ENCODE measurements at places on chromosomes 1 and 21.
A peak's percentile ranks its signal among the peaks of the same experiment; 100 is the strongest.

GRCh38 chr1:234892642-234893041 lies 236.0 kb downstream of the TOMM20 start:
- no peak for DNase-seq

DNA sequence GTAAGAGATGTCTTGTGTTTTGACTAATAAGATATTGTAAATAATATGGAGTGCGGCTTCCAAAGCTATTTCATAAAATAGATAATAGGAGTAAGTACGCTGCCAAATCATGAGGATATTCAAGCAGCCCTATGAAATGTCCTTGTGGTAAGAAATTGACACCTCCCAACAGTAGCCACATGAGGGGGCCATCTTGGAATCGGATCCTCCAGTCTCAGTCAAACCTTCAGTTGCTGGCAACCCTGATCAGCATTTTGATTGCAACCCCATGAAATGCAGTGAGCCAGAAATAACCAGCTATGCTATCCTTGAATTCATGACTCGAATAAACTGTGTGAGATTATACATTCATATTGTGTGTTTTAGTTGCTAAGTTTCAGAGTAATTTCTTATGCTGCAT lies 212.4 kb downstream of the PLA2G4A start:
- DNase-seq, result no peak

GRCh38 chr1:78833491-78833890 lies 173.0 kb downstream of the ADGRL4 start:
- no peak for DNase-seq

DNA sequence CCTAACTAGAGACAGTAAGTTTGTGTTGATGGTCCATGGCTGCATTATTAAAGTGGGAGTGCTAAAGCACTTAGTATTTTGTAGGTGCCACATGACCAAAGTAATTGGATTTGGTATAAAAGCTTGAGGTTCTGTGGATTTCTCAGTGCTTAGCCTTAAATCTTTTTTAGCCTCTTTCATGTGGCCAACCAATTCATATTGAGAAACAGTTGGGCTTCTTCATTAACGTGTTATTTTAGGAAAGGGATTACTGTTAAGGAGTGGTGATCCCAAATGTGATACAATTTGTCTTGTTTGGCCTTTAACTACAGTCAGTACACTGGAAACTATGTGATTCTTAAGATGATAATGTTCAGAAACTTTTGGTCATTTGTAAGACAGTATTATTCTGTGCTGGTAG lies 25.5 kb downstream of the MAN1A2 start:
- no peak for DNase-seq

GRCh38 chr21:45468051-45468970 lies 63.3 kb downstream of the COL18A1 start:
- DNase-seq, result no peak

DNA sequence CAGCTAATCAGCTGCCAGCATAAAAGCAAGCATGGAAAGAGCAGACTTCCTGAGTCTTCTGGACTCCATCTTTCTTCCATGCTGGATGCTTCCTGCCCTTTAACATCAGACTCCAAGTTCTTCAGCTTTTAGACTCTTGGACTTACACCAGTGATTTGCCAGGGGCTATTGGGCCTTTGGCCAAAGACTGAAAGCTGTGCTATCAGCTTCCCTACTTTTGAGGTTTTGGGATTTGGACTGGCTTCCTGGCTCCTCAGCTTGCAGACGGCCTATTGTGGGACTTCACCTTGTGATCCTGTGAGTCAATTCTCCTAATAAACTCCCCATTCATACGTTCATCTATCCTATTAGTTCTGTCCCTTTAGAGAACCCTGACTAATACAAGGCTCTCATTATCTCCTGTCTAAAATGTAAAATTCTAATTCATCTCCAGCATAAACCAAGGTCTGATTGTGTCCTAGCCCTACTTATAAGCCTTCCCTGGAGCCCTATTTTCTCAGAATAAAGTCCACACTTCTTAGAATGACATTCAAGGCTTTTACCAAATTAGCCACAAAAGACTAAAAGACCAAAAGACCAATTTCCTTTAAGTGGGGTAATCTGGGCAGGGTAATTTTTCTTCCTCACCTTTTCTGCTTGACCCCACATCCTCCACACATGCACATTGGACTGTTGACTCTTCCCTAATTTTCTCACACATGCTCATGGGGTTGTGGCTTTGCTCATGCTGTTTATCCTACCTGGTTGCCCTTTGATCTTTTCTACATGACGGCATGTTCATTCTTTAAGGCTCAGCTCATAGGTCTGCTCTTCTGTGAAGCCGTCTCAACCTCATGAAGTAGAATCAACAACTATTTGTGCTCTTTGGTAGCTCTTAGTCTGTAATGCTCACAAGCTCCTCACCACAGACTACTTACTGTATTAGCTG lies 18.1 kb upstream of the ENAH start:
- no peak for DNase-seq

GRCh38 chr1:86758570-86758969 lies 54.2 kb downstream of the SH3GLB1 start:
- DNase-seq, result no peak

- DNase-seq, result peak; percentile 31
Measured at GRCh38 chr1:110433803-110434202, 17.1 kb upstream of the PROK1 start.

- DNase-seq, result no peak
Measured at GRCh38 chr1:164772635-164773034, 213.7 kb downstream of the PBX1 start.

- peak; percentile 37 for DNase-seq
Measured at GRCh38 chr1:22289307-22289995, 146.6 kb upstream of the WNT4 start.

GRCh38 chr1:219639876-219640577 lies 27.1 kb upstream of the ZC3H11B start:
- no peak for DNase-seq

DNA sequence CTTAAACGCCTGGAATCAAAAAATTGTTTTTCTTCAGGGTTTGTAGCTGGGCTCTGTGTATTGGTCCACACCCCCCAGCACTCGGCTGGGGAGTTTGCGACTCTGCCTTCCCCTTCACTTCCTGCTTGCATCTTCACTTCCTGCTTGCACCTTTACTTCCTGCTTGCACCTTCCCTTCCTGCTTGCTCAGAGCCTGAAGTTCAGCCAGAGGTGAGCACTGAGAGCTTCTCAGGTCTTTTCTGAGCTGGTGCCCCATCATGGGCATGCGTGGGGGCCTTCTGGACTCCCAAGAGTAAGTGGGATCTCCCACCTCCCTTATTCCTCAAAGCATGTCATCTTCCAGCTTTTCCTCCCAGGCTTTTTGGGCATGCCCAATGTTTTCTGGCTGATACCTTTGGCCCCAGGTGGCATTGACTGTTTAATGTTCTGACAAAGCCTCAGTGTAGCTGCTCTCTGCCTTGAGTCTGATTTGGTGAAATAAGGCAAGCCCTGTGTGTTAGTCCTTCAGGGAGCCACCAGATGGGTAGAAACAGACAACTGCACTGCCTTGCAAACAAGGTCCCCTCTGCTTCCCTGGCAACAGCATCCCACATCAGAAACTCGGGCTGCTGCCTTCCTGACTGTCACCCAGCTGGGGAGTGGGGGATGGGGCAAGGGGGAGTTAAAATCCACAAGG lies 3.5 kb downstream of the KRTAP10-2 start:
- DNase-seq, result no peak

DNA sequence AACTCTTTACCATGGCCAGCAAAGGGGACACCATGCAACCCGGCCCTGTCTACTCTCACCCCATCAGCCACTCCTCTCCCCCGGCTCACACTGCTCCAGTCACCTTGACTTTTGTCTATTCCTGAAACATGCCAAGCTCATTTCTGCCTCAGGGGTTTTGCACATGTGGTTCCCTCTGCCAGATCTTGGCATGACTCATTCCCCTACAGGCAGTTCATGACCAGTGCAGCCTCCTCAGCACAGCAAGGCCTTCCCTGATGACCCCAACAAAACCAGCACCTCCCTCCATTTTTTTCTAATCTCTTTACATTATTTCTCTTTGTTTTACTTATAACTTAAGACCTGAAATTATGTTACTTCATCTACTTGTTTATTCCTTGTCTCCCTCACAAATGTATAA lies 58.6 kb upstream of the GJB5 start:
- DNase-seq, result no peak

DNA sequence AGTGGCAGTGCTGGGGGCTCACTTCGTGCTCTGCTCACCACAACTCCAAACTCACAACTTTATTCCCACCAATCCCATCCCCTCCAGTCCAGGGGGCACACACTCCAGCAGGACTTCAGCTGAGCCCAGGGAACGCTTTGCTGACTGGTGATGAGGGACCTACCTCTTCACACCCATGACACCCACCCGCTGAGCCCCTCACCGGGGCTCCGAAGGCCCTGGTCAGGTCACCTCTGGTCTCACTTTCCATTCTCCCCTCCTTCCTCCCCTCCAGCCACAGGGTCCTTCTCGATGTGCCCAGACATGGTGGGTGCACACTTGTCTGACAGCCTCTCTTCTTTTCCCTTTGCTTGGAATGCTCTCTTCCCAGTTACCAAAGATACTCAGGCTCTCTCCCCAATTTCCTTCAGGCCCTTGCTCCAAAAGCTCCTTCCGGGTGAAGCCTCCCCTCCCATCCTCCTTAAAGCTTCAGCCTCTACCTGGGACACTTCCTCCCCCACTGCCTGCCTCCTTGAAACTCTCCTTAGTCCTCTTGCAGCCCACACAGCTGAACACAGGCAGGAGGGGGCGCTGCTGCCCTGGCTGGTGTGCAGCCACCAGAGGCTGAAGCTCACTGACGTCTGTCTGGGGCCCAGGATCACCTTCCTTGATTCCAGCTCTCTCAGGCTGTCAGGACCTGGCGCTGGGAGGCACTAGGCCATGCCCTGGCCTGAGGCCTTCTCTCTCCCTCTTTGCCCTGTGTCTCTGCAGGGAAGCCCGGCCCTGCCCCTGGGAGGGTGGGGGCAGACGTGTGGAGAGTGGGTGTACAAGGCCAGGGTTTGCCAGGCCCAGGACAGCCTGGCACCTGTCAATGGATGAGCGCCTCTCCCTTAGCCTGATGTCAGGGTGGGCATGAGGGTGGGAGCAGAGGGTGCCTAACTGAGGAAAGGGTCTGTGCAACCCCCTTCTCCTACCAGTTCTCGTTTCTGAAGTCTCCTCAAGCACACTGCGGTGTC lies 1.6 kb downstream of the KCNE1 start:
- peak; percentile 52 for DNase-seq

DNA sequence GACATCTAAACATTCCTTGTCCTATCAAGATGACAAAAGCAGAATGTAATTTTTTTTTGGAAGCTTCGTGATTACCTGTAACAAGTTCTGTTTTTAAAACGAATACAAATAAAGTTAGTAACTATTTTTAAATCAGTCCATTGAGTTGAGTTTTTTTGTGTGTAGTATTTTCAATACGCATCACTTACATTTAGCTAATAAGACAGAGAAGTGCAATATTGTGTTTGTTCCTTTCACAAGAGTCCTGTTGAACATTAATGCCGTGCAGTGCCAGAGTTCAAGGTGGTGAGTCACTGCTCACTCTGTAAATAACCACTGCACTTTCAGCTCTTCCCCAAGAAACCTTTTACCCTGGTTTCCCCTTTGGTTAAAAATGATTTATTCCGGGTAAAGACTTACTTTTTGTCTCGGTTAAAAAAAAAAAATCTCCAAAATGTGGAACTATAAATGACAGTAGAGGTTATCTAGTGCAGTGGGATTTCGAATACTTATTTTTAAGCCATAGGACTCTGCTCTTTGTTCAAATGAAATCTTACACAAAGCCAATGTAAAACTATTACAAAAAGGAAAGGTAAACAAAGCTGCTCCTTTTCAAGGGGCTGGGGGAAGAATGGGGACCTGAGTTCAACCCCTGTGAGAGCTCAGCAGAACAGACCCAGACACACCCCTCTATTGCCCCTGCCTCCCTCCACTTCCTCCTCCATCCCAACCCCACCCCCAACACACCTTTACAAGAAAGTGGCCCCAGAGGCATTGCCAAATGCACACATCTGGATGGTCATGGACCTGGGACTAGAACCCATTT lies 14.8 kb upstream of the NCMAP start:
- peak; percentile 54 for DNase-seq

DNA sequence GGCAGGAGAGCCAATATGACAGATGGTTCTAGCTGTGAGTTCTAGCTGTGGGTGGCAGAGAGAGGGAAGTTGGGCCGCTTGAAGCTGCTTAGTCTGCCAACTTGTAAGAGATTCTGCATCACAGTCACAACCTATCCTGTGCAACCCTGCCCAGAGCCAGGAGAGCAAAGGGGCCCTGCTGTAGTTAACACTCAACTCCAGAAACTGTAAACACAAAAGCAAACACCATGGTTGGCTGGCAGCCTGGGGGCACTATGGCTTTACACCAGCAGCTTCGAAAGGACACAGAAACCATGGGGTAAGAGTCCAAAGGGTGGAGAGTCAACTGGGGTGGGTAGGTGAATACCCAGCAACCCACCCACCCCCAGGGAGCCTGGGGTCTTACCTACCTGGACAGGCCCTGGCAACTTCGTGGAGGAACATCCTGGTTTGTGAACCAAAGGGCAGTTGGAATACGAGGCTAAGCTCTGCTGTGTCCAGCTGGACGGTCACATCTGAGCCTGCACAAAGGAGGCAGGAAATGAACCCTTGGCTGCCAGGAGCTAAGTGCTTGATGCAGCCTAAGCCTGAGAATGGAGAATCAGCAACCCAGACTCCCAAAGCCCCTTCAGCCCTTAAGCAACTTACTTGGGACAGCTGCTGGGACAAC lies 6.4 kb downstream of the INPP5B start:
- DNase-seq, result no peak

- DNase-seq, result peak; percentile 88
Measured at GRCh38 chr1:218344814-218345672, at the start of gene TGFB2. Gene TGFB2 (plus strand): TSS chr1:218345336. CDS start chr1:218346702, 1,366 bp downstream.

- no peak for DNase-seq
Measured at GRCh38 chr1:47228644-47229030, 3.4 kb downstream of the TAL1 start.

GRCh38 chr1:169514566-169515270 lies 29.0 kb upstream of the SLC19A2 start:
- DNase-seq, result no peak

GRCh38 chr1:219906924-219907771 lies 21.2 kb downstream of the SLC30A10 start:
- DNase-seq, result no peak

- no peak for DNase-seq
Measured at GRCh38 chr1:237197470-237198425, 155.8 kb downstream of the RYR2 start.

- DNase-seq, result no peak
Measured at GRCh38 chr1:106975944-106976343, 80.5 kb upstream of the PRMT6 start.

Measured in lower leg skin (tissue), 4 donors.